ENCODE measurements at places on chromosomes 5 and 9.

- DNase-seq, result no peak
Observed at GRCh38 chr9:13351778-13352386, 72.4 kb upstream of the MPDZ start.

- no peak for DNase-seq
Observed at GRCh38 chr9:2119566-2119965, 104.4 kb downstream of the SMARCA2 start.

GRCh38 chr5:94010814-94011213 is 269.4 kb upstream of the POU5F2 start:
- DNase-seq, result no peak

GRCh38 chr5:73816656-73817420 is 190.8 kb downstream of the ARHGEF28 start:
- no peak for DNase-seq

GRCh38 chr9:69292078-69292477 is 32.9 kb upstream of the ENTREP1 start:
- DNase-seq, result no peak

DNA sequence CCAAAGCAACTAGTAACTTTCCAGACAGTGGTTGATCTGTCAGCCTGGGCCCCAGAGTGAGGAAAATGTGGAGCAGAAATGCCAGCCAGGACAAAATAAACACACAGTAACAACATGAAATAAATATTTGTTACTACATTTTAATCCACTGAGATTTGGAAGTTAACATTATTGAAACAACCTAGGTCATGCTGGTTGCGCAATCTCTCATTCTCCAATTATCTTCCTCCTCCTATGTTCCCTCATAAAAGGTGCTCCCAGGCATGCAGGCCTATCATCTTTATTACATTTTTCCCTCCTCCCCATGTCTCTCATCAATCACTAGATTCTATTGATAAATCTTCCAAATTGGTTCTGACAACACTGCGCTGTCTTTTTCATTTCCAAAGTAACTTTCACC is 363.1 kb downstream of the HINT1 start:
- no peak for DNase-seq

DNA sequence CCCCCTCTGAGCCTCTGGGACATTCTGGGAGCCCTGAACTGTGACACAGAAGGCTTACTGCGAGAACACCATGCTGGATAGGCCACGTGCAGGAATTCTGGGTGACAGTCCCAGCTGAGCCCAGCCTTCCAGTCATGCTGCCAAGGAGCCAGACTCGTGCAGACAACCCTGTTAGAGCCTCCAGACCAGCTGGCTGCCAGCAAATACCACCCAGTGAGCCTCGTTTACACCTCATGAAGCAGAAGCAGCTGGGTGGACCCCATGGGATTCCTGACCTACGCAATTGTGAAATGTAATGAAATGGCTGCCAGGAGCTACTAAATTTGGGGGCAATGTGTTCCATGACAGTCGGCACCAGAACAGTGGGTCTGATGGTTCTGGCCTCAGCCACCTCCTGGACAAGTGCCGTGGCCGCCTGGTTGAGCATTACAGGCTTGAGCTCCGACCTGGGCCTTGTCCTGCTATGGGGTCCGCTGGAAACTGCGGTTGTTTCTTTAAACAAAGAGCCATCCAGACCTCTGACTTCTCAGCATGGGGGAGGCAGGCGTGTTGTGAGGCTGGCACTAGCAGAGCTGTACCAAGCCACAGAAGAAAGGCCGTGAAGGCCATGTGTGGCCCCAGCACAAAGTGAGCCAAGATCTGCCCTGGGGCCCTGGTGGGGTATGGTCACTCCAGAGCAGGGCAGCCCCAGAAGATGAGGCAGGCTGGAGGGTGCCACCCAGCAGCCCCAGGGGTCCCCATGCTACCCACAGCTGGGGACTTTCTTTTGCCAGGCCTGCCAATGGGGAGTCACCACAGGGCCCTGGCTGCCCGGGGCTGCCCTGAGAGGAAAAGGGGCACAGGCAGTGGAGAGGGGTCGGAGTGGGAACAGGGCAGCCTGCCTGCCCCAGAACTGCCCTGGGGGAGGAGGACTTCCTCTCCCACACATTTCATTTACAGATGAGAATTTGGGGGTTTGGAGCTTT is 19.3 kb upstream of the RXRA start:
- DNase-seq, result no peak

DNA sequence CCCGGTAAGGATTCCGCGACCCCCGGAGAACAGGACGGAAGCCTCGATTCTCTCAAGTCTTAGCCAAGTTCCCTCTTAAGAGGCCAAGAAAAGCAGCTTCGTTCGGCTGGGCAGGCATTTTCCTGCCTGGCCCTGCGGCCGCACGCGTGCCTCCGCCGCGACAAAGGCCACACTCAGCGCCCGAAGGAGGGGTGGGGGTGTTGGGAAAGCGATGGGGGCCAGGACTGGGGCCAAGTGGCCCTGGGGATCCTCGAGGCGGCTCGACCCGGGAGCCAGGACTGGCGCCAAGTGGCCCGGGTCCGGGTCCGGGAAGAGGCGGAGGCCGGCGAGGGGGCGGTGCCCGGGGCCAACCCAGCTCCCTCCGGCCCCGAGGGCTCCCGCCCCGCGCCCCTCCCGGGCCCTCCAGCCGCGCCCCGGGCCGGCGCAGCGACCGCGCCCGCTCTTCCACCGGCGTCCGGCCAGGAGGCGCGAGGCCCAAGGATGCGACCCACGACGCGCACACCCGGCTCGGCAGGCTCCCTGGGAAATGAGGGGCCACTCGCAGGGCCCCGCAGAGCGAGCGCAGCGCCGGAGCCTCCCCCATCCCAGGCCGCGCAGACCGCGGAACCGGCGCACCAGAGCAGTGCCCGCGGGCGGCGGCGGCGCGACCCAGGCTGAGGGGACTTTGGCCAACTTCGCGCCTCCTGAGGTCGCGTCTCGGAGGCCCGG is 756 bp downstream of the VAV2 start:
- no peak for DNase-seq

DNA sequence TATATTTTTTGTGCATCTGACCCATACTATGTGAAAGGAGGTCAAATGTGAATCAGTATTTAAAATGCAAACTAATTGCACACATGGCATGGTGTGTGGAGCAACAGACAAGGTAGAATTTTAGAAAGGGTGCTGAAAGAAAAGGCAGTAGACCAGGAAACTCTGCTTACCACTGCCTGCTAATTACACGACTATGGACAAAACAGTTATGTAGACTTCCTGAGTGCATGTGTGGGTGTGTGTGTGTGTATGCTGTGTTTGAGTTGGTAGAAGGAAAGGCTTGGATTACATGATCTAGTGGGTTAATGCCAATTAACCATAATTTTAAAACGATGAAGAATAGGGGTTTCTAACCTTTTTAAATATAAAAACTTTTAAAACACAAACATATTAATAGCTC is 349.9 kb downstream of the SH3GL2 start:
- no peak for DNase-seq

GRCh38 chr9:37417252-37417803 is 5.2 kb upstream of the GRHPR start:
- DNase-seq, result no peak

GRCh38 chr9:105431424-105432246 is 16.2 kb upstream of the FSD1L start:
- no peak for DNase-seq

DNA sequence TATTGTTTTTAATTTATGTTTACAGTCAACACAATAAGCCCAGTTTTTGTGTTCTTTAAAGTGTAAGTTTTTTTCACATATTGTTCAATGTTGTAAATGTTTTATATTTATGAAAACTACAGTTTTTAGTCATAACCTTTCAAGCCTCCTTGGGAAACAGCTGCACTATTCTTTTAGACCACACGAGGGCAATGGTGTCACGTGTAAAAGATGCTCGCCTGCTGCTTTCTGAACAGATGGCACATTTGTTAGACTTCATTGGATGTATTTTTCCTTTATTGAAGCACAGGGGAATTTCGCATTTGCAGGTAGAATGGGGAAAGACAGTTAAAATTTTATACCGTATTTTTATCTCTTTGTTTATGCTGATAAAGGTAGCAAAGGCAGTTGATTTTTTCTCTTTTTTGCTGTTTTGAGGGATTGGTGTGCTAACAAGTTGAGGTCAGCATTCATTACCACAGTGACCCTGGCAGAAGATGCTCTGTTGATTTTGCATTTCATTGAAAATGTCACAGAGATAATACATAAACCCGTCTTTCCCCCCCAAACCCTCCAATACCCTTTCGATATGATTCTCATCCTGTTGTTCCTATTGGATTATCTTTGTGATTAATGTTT is 59.0 kb downstream of the MAT2B start:
- DNase-seq, result peak; percentile 52

DNA sequence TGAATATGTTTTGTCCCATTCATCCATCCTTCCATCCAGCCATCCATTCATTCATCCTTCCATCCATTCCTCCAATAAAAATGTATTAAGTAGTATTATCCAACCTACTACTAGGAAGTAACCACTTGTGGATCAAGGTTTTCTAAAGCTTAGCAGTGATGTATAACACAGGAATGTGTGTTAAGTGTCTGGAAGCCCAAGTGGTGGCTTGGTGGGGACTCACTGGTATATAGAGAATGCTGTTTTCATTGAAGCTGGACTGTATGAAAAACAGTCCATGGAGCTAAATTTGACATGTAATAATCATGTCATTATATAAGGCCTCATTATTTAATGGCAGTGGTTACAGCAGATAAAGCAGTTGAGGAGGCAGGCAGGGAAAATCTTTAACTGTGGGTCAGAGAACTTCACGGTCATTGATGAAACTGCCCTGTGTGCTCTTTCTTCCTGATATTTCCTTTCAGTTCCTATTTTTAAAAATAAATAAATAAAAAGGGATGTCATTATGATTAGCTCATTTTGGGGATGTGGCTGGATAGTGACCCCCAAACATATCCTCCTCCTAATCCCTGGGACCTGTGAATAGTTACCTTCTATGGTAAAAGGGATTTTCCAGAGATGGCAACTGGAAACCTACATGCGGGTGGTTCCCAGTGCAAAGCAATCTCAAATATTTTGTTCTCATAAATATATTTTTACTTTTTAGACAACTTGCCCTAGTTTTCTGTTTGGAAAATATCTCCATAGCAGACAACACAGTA is 82.3 kb downstream of the DAPK1 start:
- DNase-seq, result no peak

GRCh38 chr9:16705111-16705604 is 165.3 kb downstream of the BNC2 start:
- DNase-seq, result no peak

GRCh38 chr9:3027210-3027609 is 183.3 kb upstream of the PUM3 start:
- DNase-seq, result no peak
